Activated T-helper 9 cell treated with anti-CD3 and anti-CD28 coated beads, Interleukin-2, amount 50 U/mL, for 16 hours (primary cell): ENCODE measurements at places on chromosomes 5 and 9.

DNA sequence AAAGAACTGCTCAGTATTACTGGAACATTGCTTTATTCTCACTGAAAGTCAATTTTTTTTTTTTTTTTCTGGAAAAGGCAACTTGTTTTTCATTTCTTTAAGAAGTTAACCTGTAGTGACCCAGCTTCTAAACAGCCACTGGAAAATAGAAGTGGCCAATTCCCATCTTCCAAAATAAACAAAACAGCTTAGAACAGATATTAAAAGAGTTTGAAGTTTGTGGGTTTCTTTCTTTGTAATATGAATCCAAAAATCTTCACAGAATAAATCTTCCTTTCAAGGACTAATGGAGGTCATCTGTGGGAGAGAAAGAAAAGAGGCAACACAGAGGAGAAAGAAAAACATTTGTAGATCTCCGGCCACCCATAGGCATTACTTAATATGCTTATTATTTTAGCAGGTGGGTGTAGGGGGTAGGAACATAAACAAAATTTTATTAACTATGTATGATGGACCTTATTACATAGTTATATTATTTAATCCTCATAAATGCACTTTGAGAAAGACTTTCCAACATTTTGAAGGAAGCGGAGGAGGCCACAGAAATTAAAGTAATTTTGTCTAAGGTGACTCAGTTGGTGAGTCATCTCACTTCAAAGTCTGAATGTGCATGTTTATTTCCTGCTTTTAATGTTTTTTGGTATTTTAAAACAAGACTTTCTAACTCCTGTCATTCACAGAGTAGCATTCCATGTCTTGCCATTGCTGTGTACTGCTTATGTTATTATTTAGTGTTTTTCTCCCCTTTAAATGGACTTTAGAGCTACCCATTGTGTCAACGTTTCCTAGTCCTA lies 1791.8 kb upstream of the WWC1 start:
- DNase-seq: no peak

- DNase-seq: no peak
Measured at GRCh38 chr9:79689576-79689975, 117.8 kb downstream of the TLE4 start.

DNA sequence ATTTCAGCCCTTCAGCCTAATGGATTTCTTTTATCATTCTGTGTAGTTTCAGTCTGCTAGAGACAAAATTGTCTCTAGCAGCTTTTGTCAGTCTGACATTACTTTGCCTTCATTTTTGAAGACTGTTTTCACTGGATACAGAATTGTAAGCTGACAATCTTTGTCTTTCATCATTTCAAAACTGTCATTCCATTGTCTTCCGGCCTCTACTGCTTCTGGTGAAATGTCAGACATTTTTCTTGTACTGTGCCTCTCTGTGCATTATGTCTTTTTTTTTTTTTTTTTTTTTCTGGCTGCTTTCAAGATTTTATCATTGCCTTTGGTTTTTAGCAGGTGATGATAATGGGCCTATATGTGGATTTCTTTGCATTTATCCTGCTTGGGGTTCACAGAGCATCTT lies 51.3 kb upstream of the ZNF169 start:
- no peak for DNase-seq

- DNase-seq: no peak
Measured at GRCh38 chr5:122236270-122237040, 75.6 kb upstream of the SNCAIP start.

DNA sequence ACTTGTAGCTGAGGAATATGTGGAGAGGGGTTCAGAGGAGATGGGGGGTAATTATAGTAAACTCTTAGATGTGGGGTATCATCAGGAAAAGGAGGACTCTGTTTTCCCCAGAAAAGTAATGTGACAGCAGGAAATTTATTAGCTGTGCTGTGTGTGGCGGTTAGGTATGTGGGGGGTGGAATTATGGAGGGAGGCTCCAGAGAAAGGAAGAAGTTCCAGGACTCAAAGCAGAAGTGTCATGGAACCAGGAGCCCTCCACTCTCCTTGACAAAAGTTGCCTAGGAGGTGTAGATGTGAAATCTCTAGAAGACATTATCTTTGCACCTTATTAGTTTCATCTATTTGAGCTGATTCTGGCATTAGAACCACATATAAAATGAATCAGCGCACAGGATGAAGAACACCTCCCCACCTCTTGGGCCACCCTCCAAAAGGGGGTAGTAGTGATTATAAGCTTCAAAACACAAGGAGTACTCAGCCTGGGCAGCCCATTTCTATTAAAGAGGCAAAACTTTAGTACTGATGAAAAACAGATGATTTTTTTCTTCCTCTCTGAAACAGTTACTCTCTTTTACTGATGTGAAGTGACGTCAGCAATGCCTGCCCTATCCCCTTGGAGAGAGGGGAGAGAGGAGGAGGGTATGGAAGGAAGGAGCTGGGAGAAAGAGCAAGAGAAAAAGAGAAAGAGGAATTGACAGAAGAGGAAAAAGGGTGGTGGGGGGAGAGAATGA lies 18.2 kb downstream of the NR2F1 start:
- no peak for DNase-seq
